ENCODE measurements at places on chromosomes 12 and 14. TPM values are rescaled to one million over a fixed set of nuclear protein-coding genes. Genes with fewer than 3 reads are reported as not detected.

DNA sequence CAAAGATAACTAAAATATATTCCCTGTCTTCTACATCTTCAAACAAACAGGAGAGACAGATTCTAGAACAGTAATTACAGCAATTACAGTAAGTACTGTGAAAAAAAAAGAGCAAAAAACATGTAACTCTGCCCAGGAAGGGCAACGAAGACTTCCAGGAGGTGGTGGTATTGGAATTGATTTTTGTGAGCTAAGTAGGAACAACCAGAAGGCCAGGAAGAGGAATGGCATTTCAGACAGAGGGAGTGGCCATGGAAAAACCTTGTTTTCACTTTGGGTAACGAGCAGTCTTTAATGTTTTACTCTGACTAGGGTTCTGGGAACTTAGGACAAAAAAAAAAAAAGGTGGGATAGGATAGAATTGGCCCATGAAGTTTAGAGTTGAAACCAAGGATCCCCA is 196.3 kb upstream of the PLEKHG7 start:
- DNase-seq, result no peak

GRCh38 chr14:59301354-59301753 is 112.9 kb downstream of the DAAM1 start:
- DNase-seq, result no peak

DNA sequence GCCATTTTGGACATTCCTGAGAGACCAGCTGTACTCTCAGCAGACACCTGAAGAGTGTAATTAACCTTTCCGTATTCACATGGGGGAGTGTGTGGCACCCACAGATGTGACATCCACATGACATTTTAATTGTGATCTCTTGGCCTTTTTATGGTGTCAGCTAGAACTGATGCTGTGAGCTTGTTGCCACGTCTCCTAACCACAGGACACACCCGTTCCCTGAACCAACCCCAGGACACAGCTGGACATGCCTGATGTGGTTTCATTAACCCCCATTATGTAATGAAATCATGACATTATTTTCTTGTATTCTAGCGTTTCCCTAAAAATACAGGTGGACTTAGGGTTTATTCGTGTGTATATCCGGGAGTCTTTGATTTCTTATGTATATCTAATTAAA is 1036.1 kb downstream of the TMEM121 start:
- no peak for DNase-seq

DNA sequence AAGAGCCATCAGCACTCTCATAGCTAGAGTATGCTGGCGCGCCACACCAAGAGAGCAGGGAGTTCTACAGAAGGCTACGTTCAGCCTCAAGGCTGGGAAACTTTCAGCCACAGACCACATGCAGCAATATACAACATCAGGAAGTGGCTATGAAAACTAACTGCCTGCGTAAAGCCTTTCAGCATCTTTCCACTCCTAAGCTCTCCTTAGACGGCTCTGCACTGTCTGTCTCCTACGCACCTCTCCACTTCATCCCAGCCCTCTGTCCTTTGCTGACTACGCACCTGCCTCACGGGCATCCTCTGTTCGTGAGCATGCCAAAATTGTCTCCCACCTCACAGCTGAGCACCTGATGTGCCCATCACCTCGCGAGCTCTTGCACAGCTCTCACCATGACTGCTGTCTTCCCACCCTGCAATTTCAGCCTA is 9.7 kb downstream of the MPHOSPH9 start:
- DNase-seq, result no peak

GRCh38 chr14:58563978-58564377 is 73.8 kb upstream of the DACT1 start:
- DNase-seq, result no peak

DNA sequence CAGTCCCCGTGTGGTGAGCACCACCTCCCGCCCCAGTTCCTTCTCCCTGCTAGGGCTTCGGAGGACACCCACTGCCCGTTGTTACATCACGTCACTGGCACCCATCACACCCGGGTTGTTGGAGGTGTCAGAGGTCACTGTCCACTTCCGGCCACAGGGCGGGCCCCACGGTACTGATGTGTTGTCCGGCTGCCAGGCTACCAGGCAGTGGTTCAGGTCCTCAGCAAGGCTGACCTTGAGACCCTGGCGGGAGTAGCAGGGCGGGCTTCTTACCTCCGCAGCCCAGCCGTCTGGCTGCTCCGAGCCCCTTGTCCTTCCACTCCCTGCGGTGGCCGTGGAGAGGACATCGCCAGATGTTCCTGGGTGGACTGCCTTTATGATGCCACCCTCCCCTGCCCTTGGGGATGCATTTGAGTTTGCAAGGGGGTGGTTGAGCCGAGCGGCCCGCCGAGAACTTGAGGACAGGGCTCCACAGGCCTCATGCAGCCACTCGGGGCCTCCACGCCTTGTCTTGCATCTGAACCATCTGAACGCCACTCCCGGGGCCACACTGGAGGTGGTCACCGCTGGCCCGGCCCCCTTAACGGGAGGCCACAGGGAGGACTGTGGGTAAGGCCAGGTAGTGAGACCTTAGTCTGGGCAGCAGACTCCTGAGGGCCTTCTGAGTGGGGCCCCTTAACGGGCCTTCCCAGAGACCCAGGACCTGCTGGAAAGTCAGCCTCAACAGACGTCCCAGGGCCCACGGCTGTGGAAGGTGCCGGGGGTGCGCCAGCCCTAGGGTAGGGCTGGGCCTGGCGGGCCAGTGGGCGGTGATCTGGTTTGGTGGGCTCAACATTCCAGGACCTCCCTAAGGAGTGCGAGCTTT is 27.1 kb upstream of the PLD4 start:
- DNase-seq, result no peak

- no peak for DNase-seq
Observed at GRCh38 chr12:121562488-121562887, 18.3 kb downstream of the KDM2B start.

Gene LLPH
- 5.8 TPM for total RNA-seq

Gene GXYLT1
- 10.9 TPM for total RNA-seq

Gene GARIN6
- not detected for total RNA-seq
